NCI-H1092 (cell line): ENCODE measurements at places on chromosomes 11 and 22.

DNA sequence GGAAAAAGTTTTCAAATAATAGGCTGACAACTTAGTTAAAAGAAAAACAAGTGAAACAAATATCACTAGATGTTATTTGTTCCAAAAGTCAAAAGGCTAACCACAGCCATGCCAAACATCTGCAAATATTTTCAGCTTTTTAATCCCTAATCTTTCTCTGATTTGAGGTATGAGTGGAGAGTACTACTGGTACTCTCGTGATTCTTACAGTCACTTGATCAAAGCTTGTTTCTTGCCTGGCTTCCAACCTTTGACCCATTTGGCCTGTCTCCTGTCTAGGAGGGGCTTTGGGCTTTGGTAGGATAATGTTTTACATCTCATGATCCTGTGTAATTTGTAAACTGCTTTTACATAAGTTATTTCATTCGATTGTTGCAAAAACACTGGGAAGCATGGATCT is 301.8 kb upstream of the SORL1-AS1 start:
- no peak for DNase-seq

DNA sequence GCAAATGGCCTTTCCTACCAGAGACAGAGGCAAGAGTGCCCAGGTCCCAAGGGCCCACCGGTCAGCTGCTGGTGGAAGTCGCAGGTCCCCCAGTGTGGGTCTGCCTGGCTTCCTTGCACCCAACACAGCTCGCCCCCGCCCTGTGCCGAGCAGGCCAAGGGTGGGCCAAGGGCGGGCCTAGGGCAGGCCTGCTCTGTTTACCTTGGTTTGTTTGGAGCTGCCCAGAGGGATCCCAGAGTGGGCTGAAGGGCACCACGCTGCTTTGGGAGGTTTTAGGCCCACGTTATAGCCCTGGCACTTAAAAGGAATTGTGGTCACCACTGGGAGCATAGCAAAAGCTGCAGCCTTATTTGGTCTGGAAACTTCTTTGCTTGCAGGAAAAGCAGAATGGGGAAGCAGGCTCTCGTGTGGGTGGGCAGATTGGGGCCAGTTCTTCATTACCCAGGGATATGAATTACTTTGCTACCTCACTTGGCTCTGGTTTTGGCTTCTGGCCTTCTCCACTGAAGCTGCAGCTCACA is 38.0 kb downstream of the MRGPRD start:
- no peak for DNase-seq

GRCh38 chr11:4514196-4514595 is 30.8 kb upstream of the OR52M1 start:
- DNase-seq = no peak

- peak; percentile 65 for DNase-seq
Observed at GRCh38 chr11:122453586-122453985, 201.9 kb upstream of the UBASH3B start.

- no peak for DNase-seq
Observed at GRCh38 chr22:19823191-19823901, 31.3 kb downstream of the GNB1L start.

- no peak for DNase-seq
Observed at GRCh38 chr22:17647991-17648390, 9.4 kb downstream of the BCL2L13 start.

- DNase-seq = no peak
Observed at GRCh38 chr11:5269715-5270147, at the start of gene HBE1. TSS of gene HBE1 (minus strand) at chr11:5269945. CDS start at chr11:5269890, 55 bp downstream.

DNA sequence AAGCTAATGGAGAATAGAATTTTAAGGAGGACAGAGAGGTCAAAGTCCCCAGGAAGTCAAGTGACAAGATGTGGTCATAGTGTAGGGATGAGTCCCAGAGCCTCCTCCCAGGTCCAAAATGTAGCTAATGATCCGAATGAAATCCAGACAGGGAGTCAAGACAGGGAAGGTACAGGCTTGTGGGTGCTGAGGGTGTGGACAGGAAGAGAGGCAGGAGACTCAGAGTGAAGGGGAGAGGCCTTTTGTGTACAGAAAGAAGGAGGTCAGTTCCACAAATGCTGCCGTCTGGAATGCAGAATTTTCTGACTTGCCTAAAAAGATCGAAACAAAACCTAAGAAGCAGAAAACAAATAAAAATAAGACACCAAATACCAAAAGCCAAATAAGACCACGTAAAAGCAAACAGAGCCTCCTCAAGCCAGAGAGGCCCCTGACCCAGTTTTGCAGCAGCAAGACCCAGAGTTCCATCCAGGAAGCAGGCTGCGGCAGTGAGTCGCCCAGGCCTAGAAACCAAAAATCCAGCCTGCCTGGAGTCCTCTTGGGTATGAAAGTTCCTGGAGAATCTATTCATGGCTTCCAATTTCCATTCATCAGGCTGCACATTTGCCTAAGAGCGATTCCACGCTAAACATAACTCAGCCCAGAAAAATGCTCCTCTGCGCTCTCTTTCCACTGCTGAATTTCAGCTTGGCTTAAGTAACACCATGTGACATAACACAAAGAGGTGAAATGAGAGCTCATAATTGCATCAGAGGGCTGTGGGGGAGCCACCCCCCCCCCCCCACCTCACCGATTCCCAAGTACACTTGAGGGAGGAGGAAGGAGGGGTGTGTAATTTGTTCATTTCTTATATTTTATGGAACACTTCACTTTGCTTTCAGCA is 71.2 kb downstream of the KIRREL3 start:
- DNase-seq = no peak

GRCh38 chr11:74282914-74283371 is 28.5 kb downstream of the P4HA3 start:
- DNase-seq = no peak

- no peak for DNase-seq
Observed at GRCh38 chr11:131324921-131325570, 45.4 kb upstream of the NTM start.

GRCh38 chr22:26828311-26828710 is 170.9 kb downstream of the MIAT start:
- DNase-seq = no peak

DNA sequence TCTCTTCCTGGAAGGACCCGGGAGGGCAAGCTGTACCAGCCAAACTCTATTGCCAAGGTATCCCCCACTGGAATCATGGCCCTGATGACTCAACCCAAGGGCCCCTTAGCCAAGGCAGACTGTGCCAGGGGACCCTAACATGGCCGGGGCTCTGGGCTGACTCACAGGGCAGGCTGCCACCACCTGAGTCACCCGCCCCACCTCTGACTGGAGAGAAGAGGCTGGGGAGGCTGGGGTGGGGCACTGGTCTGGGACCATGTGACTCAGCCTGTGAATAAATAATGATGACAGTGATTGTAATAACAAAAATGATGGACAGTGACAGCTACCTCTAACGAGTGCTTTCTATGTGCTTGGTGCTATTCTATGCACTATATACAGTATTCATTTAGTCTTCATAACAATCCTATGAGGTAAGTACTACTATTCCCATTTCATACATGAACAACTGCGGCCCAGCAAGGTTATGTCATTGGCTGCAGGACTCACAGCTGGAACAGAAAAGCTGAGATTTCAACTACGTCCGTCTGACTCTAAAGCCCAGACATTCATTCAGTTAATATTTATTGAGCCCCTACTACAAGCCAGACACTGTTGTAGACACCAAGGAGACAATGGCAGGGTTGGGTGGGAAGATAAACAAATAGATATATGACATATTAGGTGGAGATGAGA is 84.2 kb downstream of the FBXO7 start:
- DNase-seq = no peak

GRCh38 chr11:9459667-9460321 is 1.0 kb upstream of the ZNF143 start:
- DNase-seq = no peak

DNA sequence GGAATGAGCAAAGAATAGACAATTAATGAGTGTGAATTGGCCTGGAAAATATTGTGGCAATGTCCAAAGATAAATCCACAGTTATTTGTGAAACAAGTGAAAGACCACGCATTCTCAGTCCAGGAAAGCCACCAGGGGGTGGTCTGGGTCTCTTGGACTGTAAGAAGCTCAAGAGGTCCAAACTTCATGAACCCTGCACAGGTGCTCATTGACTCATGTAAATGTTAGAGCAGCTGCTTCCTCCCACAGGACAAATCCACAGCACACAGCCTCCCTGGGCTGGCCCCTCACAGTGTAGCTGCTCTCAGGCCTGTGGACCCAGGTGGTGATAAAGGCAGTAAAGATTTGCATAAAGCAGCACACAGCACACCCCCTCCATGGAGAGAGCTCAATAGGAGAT is 114.0 kb downstream of the ZNF280B start:
- peak; percentile 24 for DNase-seq

GRCh38 chr22:38345782-38346181 is 28.5 kb upstream of the CSNK1E start:
- no peak for DNase-seq

- DNase-seq = no peak
Observed at GRCh38 chr11:66912361-66912760, 45.8 kb downstream of the PC start.

GRCh38 chr22:20782083-20782482 is 8.2 kb downstream of the SERPIND1 start:
- DNase-seq = no peak

- DNase-seq = no peak
Observed at GRCh38 chr11:116840224-116840745, 2.9 kb upstream of the APOA1 start.

- DNase-seq = no peak
Observed at GRCh38 chr11:8809241-8809938, 101.6 kb upstream of the AKIP1 start.

- peak; percentile 46 for DNase-seq
Observed at GRCh38 chr11:108697872-108698473, 33.1 kb downstream of the DDX10 start.

DNA sequence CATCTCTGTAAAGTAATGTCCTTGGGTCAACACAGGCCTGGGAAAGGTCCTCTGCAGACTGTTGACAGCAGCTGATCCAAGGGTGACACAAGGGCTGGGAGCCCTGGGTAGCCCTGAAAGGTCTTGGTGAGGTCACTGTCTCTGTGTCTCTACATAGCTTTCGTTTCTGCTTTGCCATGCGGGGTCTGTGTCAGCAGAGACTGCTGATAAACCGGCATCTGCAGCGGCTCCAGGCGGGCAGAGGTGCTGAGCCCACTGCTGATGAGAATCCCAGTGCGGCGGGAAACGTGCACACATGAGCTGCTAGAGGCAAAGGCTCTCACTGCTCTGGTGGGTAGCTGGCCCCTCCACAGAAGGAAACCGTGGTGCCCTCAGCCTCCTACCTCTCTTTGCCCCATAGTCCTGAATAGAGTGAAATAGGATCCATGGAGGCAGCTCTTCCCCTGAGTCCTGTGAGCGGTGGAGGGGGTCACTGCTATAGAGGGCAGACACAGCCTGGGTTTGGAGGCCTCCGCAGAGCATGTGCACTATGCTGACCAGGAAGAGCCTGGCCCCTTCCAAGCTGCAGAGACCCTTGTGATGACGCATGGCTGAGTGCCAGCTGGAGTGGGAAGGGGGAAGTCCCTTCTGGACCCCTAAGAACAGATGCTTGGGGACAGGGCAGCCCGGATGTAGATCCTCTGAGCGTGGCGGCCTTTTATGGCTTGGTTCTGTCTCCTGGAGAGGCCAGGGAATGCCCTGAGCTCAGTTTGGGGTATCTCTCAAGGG is 17.8 kb upstream of the ST3GAL4 start:
- DNase-seq = no peak

DNA sequence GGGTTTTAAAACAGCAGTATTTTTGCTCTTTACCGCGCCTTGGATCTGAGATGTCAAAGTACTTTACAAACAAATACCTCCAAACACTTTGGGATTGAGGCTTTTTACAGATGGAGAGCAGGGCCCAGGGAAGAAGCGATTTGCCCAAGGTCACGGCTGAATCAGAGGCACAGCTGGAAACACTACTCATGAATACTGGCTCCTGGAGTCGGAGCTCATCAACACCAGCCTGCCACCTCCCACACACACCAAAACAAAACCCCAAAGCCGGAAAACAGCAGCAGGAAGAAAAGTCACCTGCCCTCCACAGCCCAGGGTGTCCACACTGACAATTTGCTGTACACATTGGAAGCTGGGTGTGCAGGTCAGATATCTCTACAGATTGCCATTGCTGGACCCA is 339.4 kb downstream of the CADM1 start:
- DNase-seq = no peak

DNA sequence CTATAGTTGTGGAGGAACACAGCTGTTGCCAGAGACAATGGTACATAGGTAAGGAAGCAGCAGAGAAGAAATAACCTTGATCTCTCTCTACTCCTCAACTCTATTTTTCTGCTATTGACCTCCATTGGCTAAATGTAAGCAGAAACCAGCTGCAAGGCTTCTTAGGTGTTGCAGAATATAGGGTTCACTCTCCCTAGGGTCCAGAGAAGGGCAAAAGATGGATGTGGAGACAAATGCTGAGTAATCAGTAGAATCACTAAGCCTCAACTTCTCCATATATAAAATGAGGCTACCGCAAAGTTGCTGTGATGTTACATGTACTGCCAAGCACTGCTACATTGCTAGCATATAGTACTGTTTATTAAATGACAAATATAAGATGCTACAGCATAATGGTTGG is 120.6 kb downstream of the PDE3B start:
- DNase-seq = no peak

DNA sequence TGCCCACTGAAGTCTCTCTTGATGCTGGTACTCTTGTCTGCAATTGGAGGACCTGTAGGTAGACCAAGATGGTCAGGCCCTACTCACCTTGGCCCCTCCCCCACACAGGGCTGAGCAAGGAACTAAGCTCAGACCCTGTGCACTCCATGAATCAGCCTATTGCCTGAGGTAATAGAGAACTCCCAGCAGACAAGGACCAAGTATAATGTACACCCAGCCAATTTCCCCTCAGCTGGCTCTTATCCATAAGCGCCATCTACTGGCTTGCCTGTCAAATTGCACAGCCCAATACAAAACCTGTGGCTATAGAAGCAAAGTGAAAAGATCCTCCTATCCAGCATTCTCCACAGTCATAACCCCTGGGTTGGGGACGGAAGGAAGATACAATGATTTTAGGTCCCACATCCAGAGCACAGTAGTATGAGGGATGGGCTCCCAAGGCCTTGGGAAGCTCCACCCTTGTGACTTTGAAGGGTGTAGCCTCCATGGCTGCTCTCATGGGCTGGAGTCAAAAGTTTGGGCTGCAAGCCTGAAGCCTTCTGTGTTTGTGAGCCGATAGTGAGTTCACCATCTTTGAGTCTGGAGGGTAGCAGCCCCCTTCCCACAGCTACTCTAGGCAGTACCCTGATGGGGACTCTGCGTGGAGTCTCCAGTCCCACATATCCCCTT is 56.0 kb downstream of the GLYATL2 start:
- DNase-seq = peak; percentile 60

DNA sequence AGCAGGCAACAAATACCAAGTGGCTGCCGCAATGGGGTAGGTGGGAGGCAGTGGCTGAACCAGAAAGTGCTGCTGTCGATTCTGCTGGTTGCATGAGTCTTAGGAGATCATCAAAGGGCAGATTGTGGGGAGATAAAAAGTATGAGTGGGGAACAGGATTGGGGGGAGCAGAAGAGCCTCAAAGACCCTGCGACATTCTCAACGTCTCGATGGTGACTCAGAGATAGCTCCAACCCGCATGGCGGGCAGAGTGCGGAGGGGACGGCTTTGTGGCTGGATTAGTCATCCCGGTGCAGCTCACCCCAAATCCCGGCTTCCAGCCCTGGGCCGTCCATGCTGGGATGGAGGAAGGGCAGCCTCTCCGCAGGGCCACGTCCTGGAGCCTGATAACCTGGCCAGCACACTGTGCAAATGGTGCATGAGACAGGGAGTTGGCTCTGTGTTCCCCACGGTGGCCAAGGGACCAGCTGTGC is 11.6 kb upstream of the RTN4R start:
- no peak for DNase-seq
